Hepatocyte (in vitro differentiated cells): ENCODE measurements at places on chromosomes 5 and 9.

GRCh38 chr5:53361708-53362107 is 118.7 kb upstream of the FST start:
- DNase-seq: no peak

- no peak for DNase-seq
Measured at GRCh38 chr9:5445886-5446285, 4.5 kb upstream of the CD274 start.

DNA sequence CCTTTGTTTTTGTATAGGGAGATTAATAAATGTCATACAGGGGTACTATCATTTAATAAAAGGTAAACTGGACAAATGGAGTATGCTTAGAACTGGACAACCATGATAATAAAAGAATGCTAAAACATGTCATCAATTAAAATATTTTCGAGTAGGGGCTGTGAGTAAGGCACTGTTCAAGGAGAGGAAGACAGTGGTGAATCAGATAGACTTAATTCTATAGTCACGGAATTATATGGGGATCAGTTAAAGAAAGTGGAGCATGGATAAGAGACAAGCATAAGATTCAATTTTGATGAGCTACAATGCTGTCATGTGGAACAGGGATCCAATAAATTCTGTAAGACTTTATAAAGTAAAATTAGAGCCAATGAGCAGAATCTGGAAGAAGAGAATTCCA is 104.5 kb downstream of the HMHB1 start:
- no peak for DNase-seq

GRCh38 chr5:16565118-16565517 is 51.7 kb downstream of the RETREG1 start:
- DNase-seq: no peak

DNA sequence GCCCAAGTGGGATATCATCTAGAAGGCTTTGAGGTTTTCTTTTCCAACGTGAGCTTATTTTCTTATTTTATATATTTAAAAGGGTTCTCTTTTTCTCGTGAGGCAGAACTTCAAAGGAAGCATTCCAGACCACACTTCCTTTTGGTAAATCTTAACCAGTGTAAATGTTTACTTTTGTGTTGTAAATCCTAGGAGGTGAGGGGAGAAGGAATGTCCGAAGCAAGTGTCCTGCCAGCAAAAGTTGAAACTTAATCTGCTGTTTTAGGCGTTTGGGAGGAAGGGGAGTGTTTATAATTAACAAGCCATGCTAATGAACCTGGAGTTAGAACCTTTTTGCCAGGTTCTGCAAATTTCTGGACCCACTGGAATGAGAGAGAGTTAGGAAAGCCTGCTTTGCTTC is 37.9 kb downstream of the WWC1 start:
- DNase-seq: no peak

GRCh38 chr9:33105959-33106358 is 29.5 kb upstream of the SMU1 start:
- no peak for DNase-seq

GRCh38 chr9:27293996-27294395 is 3.0 kb downstream of the EQTN start:
- DNase-seq: no peak

DNA sequence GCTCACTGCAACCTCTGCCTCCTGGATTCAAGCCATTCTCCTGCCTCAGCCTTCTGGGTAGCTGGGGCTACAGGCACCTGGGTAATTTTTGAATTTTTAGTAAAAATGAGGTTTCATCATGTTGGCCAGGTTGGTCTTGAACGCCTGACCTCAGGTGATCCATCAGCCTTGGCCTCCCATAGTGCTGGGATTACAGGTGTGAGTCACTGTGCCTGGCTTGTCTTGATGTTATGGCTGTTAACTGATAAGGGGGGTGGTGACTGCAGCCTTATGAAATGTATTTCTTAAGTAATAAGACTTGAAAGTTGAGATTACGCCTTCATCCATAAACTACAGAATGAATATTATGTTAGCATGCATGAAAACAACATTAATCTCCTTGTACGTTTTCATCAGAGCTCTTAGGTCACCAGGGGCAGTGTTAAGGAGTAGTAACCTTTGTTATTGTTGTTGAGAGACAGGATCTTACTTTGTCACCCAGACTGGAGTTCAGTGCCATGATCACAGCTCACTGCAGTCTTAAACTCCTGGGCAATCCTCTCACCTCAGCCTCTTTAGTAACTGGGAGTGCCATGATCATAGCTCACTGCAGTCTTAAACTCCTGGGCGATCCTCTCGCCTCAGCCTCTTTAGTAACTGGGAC is 148.3 kb downstream of the ATP10B start:
- no peak for DNase-seq

DNA sequence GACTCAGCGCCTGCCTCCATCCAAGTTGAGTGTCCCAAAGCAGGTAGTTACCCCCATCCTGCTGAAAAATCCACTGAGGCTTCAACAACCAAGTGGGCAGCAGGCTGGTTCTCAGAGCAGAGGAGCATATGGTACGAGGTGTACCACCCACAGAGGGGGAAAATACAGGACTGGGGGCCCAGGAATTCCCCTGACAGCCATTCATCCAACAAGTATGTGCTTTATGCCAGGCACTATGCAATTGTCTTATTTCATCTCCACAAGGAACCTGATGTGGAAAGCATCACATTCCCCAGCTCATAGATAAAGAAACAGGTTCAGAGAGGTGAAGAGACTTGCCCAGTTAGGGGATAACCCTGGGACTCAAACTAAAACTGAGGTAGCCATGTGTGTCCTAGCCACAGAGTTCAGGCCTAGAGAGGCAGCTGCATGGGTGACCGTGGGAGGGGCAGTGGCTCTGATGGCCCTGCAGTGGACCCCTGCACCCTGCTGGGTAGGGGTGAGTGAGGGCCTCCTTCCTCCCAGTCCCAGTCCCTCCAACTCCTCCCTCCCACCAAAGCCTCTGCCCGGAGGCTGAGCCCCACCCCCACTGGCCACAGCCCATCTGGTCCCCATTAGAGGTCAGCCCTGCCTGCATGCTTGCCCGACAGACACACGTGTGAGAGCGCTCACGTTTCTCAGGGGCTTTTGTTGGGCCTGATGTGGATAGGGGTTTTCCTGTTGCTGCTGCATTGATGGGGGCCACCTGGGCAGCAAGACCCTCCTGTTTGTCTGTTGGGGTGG is 11.5 kb downstream of the PDLIM4 start:
- no peak for DNase-seq

DNA sequence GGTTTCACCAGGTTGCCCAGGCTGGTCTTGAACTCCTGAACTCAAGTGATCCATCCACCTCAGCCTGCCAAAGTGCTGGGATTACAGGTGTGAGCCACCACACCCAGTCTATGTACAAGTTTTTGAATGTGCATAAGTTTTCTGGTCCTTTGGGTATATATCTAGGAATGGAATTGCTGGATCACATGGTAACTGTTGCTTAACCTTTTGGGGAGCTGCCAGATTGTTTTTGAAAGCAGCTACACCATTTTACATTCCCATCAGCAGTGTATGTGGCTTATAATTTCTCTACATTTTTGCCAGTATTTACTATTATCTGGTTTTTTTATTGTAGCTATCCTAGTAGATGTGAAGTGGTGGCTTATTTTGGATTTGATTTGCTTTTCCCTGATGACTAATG is 8.9 kb upstream of the LNPEP start:
- DNase-seq: no peak

GRCh38 chr9:5435912-5436311 is 1.8 kb downstream of the PLGRKT start:
- DNase-seq: no peak

DNA sequence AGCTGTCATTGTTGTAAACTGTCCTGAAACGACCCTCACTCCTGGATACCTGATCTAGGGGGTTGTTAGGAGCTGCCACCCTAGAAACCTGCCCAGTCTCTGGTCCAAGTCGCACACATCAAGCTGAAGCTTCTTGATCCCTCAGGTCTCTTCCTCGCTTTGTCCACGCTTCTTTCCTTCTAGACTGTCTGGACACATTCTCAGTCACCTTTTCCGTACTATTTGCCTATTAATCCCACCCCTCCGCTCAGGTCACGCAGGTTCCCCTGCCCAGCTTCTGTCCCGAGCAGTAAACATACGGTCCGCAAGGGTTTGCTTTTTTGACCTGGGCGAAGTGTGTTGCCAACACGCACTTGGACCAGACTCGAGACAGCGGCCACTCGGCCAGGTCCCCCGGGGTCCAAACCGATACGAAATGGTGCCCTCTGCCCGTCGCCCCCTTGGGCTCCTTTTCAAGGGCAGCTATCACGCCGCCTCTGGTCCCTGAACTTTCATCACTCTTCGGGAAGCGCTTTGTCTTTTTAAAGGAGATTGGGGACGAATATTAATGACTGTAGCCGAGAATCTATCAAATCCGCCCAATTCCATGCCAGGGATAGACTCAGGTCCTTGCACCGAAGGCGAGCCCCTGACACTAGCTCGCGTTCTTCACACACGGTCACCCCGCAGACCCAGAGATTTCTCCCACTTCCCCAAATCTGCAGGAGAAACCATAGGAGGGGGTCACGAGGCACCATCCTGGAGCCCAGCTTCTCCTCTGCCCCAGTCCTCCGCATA is 814 bp downstream of the PLCXD3 start:
- no peak for DNase-seq

DNA sequence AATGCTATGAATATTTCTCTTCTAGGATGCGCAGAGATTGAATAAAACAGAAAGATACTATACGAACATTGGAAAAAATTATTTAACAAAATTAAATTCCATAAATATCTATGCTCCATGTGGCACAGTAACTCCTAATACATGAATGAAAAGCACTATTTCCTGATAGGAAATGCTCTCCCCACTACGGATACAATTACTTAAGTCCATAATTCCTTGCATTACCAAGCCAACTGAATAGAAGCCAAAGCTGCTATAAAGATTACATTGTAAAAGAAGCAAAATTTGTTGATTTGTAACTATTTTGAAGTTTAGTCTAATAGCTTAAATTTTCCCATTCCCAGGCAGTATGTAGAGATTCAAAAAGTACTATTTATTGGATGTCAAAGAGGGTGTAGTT is 61.8 kb upstream of the SNX2 start:
- no peak for DNase-seq

- no peak for DNase-seq
Measured at GRCh38 chr5:171785517-171785916, at the start of gene SMIM23. TSS of gene SMIM23 (plus strand) at chr5:171785817. CDS start at chr5:171785872, 55 bp downstream.

DNA sequence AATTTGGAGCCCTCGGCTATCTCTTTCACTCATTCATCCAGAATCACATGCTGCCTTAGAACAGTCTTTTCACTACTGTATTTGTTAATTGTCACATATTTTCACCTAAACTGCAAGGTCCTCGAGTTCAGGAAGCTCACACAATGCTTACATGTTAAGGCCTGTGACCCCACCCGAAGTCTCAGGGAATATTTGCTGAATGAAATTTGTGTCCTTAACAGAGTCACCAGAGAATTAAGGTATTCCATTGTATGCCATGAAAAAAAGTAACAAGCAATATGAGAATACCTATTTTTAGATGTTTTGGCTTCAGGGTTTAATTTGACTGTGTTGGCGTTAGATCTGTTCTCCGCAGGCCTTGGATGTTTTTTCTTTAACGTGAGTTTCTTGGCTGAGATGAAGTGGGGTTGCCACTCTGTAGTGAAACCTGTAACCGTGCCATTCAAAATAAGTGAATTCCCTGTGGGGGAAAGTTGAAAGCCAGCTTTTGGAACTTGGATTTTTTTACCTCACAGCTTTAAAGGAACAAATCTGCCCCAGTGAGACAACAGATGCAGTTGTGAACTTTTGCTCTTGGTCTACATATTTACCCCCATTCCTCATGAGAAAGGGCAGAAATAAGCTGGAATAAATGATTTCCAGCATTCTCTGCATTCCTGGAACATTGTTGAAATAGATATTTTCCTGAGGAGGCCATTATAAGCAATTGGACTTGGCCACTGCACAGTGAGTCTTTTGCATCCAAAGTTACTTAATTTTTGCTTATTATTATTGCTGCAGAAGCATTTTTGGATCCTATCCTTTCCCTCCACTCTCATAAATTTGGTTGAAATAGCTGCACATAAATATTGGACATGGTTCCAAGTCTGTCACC is 35.9 kb upstream of the FBP1 start:
- DNase-seq: no peak

DNA sequence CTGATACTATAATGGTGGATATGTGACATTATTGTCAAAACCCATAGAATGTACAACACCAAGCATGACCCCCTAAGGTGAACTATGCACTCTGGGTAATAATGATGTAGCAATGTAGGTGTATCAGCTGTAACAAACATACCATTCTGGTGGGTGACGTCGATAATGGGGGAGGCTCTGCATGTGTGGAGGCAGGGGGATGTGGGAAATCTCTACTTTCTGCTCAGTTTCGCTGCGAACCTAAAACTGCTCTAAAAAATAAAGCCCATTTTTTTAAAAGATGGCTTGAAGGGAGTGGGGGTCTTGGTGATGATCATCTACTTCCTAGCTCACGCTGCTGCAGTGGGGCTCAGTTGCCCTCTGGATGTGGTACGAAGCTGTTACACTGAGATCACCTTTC is 51.1 kb downstream of the RASGEF1C start:
- no peak for DNase-seq

DNA sequence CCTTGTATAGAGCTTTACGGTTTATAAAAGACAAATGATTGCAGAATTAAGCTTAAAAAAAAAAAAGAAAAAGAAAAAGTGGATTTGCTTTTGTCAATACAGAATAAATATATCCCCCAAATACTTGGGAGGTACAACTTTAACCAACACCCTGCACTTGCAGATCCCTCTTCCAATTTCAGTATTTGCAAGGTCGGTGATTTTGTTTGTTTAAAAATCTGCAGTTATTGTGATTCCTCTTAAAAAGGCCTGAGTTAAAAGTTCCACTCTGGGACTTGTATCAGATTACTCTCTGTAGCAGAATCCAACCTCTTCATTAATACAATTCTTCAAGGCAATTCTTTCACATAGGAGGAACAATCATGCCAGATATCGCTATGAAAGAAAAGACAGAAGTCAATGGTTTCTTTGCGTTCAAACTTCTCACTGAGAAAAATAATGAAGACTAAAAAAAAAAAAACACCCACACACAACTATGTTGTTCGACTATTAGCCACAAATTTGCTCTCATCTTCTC is 400.9 kb downstream of the EBF1 start:
- no peak for DNase-seq

GRCh38 chr5:113806250-113806649 is 292.8 kb downstream of the YTHDC2 start:
- no peak for DNase-seq

DNA sequence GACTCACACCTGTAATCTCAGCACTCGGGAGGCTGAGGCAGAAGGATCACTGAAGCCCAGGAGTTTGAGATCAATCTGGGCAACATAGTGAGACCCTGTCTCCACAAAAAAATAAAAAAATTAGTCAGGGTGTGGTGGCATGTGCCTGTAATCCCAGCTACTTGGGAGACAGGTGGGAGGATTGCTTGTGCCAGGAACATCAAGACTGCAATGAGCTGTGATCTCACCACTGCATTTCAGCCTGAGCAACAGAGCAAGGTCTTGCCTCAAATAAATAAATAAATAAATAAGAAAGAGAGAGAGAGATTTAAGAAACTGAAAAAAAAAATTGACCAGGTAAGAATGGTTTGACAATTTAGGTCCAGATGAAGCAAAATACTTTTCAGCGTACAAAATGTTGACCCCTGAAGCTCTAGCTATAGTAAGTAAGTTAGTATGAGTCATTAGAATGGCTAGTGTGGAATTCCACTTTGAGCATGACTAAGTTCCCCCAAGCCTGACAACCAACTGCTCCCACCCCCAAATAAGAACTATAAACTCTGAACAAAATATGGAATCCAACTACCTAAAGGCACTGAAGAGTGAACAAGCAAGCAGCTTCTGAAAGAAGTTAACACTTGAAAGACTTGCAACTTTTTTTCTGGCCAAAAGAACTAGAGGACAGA is 217.8 kb upstream of the TLE4 start:
- no peak for DNase-seq
